ENCODE measurements at places on chromosomes 16 and 17.

DNA sequence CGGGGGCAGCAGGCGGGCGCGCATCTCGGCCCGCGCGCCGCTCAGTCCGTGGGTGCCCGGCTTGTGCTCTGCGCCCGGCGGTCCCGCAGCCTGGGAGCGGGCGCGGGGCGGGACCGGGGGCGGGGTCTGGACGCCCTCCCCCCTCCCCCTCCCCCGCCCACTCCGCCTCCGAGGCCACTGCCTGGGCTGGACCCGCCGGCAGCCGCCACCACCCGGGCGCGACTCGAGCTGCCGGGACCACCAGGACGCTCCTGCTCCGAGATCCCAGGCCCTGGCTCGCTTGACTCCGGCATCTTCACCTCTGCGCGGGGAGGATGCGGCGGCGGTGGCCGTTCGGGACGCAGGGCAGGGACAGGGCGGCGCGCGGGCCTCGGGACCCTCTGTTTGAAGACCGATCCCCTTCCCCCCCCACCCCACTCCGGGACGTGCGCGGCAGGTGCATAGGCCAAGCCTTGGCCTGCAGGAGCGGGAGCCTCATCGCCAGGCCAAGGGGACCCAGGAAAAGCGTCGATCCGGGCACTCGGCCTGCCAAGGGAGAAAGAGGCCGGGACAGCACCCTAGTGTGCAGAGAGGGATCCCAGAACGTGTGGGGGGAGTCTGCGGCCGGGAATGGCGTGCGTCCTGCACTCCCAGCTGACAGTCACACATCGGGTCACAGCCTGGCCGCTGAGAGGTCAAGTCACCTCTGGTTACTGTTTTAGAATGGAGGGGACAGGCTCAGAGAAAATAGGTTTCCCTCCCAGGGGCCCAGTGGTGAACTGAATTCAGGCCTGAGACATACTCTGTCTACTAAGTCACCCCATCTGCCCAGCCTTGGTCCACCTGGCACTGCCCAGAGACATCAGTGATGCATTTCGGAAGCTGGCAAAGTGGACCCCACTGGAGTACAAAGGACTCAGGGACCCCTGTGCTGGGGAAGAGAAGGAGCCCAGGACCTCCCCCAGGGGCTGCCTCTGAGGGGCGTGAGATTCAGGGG lies at the start of gene HS3ST6:
Gene HS3ST6 (minus strand): TSS at position 65 of the 976 bp plus-strand sequence. CDS start 92 bp downstream, outside the sequence.
- no peak for DNase-seq

- DNase-seq = no peak
Measured at GRCh38 chr17:17021194-17021863, 20.9 kb upstream of the MPRIP start.

GRCh38 chr17:48925251-48925990 lies 17.2 kb downstream of the UBE2Z start:
- DNase-seq = no peak

DNA sequence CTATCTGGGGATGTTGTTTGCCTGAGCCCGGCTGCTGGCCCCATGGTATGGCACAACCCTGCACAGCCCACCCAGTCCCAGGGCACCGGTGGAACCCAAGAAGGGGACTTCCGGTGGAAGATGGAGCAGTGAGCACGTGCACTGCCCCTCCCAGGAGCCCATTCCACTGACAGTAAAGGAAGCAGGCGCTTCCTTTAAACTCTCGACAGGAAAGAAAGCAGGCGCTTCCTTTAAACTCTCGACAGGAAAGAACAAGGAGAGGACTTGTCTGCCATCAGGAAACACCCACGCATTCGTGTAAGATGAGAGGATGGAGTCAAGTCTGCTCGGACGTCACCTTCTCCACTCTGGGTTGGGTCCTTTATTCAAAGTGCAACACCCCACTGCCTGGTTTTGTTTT lies 53.7 kb downstream of the IL21R start:
- DNase-seq = no peak

DNA sequence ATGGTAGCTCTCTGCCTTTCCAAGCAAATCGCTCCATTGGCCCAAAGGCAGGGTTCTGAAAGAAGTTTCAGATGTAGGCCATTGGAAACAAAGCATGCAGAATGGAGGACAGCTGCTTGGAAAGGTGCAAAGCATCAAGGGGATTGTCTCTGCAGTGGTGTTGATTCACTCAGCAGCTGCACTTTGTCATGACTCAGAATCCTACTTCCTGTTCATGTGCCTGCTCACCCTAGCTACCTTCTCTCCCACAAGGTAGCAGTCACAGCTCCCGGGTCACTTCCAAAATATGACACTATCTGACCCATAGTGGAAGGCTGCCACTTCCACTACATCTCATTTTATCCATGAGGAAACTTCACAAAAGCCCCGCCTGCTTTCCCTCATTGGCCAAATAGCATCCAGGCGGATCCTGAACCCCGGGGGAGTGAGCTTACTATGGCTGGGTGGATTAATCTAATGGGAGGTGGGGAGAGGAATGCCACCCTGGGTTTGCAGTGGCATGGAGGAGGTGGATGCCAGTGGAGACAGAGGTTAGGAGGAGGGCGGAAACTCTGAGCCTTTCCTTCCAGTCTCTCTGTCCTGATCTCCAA lies 74.7 kb upstream of the NKD1 start:
- no peak for DNase-seq

- no peak for DNase-seq
Measured at GRCh38 chr17:81991684-81992305, 14.4 kb downstream of the ASPSCR1 start.

GRCh38 chr17:20040216-20040615 lies 31.1 kb downstream of the SPECC1 start:
- no peak for DNase-seq

Data from stimulated activated CD8-positive, alpha-beta memory T cell treated with anti-CD3 and anti-CD28 coated beads, Interleukin-2, amount 100 ng/mL, for 1 hour (primary cell).